Tibial artery (tissue), 4 donors: ENCODE measurements at places on chromosomes 1 and 21.

DNA sequence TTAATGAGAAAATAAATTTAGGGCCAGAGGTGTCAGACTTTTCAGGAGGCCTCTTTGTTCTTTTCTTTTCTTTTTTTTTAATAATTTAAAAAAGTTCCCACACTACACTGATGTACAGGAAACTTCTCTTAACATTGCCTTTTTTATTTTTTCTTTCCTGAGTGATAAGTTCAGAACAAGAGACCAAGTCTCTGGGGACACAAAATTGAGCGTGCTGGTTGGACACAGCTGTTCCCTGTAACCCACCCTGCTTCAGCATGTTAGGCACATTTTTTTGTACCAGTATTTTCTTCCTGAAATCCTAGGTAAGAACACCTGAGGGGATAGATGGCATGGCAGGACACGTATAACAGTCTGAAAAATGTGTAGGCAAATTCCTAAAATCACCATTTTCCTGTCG is 50.1 kb downstream of the PBX1 start:
- DNase-seq: no peak

GRCh38 chr21:33909756-33910155 is 5.8 kb downstream of the ATP5PO start:
- no peak for DNase-seq

GRCh38 chr1:173871091-173871490 is 2.9 kb downstream of the ZBTB37 start:
- DNase-seq: no peak

DNA sequence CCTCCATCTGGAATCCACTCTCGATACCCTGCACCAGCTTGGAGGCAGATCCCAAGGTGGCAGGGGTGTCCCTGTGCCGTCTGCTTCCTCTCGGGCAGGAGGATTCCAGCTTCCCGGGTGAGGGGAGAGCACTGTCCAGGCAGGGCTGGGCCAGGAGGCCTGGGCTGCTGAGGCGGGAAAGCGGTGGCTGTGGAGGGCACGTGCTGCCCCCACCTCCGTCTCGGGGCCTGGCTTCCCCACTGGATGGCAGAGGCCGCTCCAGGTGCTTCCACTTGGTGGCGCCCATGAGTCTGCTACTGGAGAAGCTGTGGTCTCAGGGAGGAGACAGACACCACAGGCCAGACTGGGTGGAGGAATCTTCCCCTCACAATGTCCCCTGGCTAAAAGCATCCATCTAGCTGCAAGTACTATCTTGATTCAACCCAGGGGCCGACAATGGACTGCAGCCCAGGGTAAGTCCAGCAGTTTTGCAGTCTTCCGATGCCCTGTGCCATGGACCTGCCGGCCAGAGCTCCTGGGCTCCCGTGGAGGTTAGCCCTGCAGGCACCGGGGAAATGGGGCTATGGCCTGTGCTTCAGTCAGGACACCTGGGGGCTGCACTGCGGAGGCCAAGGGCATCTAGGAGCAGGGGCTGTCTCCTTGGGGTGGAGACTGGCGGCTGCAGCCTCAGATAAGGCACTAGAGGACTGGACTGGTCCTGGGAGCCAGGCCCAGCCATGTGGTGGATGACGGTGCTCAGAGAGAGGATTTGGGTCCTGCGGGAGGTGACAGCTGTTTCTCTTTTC is 41.3 kb upstream of the EIF4G3 start:
- no peak for DNase-seq

- no peak for DNase-seq
Measured at GRCh38 chr1:2270260-2271100, 42.4 kb downstream of the SKI start.

DNA sequence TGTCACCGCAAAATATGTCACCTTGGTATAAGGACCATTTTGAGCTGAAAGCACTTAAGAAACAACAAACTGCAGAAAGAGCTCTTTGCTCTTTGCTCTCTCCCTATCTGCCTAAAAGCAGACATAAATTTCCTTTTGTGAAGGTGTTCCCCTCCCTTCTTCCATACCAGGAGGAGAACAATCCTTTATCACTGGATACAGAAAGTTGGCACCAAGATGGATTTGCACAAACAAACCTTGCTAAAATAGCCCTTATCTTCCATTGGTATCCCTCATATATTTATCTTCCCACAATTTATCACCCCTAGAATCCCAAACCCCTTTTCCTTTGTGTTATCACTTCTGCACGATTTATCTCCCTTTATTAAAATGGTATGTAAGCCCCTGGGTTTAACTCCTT is 51.4 kb downstream of the DPYD start:
- DNase-seq: no peak

DNA sequence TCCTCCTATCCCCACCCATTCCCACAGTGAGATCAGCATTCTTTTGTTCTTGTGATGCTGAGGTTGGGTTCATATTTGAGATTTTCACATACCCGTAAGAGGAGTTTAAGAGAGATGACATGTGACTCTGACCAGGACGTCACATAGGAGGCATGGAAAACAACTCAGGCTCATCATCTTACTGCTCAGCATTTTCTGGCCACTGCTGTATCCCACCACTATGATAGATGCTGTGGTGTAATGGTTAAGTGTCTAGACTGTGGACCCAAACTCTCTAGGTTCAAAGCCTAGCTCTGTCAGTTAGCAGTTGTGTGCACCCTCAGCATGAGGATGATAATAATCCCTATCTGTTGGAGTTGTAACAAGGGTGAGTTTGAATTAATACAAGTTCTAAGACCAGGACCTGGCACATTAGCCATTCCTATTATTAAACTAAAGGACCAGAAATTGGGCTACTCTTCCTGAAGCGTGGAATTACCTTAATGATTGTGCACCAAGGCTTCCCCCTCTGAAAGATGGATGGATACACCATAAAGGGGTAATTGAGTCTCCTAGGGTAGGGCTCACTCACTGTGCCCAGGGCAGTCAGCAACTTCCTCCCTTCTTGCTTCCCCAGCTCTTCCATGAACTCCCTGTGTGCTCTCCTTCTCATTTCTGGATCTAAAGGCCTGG is 40.9 kb downstream of the LGR6 start:
- peak; percentile 13 for DNase-seq

GRCh38 chr1:1425426-1425752 is 4.3 kb upstream of the ANKRD65 start:
- no peak for DNase-seq

GRCh38 chr1:248054671-248055070 is 8.0 kb downstream of the OR2L3 start:
- no peak for DNase-seq

GRCh38 chr1:225890346-225891228 is 1.6 kb upstream of the LEFTY1 start:
- no peak for DNase-seq
